Activated CD8-positive, alpha-beta memory T cell treated with anti-CD3 and anti-CD28 coated beads, Interleukin-2, amount 50 U/mL, for 48 hours (primary cell): ENCODE measurements at places on chromosomes 3 and 15.
A peak's percentile ranks its signal among the peaks of the same experiment; 100 is the strongest.

DNA sequence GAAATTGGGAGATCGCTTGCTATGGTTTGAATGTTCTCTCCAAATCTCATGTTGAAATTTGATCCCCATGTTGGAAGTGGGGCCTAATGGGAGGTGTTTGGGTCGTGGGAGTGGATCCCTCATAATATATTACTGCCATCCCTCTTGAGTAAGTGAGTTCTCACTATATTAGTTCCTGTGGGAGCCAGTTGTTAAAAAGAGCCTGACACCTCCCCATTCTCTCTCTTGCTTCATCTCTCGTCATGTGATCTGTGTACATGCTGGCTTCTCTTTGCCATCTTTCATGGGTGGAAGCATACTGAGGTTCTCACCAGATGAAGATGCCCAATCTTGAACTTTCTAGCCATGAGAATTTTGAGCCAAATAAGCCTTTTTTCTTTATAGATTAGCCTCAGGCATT is 43.0 kb upstream of the IL20RB start:
- no peak for DNase-seq

GRCh38 chr3:16150285-16150684 is 24.2 kb upstream of the GALNT15 start:
- DNase-seq: no peak

DNA sequence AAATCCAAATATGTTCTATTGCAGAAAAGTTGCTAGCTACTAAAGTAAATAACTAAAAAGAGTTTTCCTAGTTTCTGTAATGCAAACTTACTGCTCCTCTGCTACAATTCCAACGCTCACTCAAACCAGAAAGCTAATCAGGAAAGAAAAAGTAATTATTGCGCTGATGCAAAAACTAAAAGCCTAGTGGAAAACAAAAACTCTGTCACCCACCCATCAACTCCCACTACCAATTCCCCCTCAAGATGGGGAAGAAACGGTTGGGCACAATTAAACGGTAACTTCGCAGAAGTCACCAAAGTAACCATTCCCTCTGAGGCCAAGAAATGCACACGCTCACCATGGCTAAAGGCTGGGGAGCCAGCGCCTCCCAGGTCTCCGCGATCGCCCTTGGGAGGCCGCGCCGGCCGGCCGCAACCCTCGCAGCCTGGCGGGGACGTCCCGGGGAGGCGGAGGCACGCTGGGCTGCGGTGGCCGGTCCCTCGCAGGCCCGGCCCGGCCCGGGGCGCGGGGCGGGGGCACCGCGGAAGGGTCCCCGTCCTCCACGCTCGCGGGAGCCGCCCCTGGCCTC is 684 bp downstream of the SLTM start:
- DNase-seq: no peak

DNA sequence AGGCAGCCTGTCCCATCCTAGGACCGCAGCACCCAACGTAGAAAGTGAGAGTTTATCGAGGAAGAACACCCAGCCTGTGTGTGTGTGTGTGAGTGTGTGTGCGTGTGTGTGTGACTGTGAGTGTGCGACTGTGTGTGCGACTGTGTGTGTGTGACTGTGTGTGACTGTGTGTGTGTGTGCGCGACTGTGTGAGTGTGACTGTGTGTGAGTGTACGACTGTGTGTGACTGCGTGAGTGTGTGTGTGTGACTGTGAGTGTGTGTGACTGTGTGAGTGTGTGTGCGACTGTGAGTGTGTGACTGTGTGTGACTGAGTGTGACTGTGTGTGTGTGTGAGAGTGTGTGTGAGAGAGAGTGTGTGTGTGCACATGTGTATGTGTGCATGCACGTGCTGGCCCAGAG is 15.1 kb upstream of the DLL4 start:
- DNase-seq: no peak

DNA sequence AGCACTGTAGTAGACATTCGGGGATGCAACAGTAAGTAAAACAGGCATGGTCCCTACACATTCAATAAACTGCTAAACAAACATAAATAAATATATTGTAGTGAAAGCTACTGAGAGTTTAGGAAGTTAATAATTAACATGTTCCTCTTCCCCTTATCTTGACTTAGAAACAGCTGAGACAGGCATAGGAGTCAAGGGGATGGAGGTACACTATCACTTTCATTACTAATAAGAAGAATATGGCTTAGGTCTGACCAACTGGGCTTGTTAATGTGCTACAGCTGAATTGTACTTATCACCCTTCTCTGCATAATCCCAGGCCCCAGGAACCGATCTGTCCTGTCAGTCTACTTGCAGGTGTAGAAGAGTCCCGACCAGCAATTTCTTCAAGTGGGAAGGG is 116.3 kb upstream of the DAZL start:
- no peak for DNase-seq

GRCh38 chr15:50247819-50248655 is 17.5 kb downstream of the HDC start:
- peak; percentile 67 for DNase-seq

DNA sequence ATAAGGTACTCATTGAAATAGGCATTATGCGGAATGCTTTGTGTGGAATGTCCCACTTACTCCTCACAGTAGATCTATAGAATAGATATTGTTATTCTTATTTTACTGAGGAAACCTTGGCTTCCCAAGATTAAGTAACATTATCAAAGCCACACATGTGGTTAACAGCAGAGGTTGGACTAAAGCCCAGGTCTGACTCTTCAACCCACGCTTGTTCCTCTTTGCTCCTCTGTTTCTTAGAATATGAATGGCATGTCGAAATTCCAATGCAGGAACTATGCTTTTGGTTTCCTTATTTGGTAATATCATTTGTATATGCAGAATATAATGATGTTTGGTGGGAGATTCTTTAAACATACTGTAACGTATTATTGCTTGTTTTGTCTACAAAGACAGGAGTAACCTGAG is 818.8 kb upstream of the LMCD1 start:
- DNase-seq: no peak

GRCh38 chr3:80238606-80239005 is 470.8 kb upstream of the ROBO1 start:
- DNase-seq: no peak

GRCh38 chr3:88117683-88118082 is 32.1 kb upstream of the C3orf38 start:
- no peak for DNase-seq

DNA sequence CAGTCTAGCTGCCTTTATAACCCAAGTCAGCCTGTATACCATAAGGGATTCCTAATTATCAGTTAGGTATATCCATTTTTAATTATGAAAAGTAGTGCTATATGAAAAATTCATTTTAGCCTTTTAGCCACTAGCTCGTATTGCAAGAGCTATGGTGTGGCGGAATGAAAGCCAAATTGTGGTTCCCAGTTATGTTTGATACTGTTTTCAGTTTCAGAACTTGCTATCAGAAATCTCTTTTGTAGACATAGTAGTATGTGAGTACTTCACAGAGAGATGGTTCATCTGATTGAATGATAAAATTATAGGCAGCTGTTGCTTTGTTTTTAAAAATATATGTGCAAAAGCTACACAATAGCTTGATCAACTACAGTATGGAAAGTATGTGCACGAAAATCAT is 134.6 kb downstream of the SLC25A26 start:
- no peak for DNase-seq

- DNase-seq: no peak
Measured at GRCh38 chr15:95018888-95019545, 787.7 kb downstream of the MCTP2 start.

- DNase-seq: no peak
Measured at GRCh38 chr3:16447135-16447534, 66.4 kb downstream of the RFTN1 start.

DNA sequence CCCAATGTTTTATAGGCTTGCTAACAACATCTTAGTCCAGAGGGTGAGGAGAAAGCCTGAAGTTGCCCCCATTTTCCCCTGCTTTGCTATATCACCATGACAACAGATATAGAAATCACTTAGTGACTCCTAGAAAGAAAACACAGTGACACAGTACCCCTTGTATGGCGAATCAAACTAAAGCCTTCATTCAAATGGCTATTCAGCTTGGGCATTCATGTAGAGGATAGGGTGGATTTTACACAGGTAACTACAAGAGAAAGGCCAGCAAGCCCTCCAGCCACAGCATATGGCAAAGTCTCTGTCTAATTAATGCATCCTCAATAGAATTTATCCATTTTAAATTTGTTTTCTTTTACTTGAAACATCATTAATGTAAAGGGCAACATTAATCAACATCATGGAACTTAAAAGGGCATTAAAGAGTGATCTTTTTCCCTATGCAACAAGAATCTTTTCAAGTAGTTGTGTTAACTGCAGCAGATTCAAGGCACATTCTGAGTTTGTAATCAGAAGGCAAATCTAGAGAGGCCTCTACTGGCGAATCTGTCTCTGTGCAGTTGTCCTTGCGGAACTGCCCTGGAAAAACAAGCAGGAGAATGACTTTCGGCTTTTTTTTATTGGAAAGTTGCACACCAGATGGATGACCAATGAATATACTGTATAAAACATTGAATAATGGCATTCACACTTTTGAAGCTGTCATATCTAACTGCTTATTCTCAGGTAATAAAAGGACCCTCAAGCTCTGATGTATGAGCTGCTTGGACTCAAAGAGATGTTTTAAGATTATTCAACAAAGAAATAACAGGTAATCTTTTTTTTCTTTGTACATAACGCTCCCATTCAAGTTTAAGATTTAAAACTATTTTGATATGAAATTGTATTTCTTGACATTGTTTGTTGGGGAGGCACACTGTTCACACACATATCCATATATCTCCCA is 621.7 kb upstream of the AGTR1 start:
- DNase-seq: no peak

DNA sequence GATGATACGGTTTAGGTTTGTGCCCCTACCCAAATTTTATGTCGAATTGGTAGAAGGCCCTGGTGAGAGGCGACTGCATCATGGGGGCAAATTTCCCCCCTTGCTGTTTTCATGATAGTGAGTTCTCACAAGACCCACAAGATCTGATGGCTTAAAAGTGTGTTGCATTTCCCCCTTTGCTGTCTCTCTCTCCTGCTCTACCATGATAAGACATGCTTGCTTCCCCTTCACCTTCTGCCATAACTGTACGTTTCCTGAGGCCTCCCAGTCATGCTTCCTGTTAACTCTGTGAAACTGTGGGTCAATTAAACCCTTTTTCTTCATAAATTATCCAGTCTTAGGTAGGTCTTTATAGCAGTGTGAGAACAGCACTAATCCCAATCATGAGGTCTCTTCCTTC is 381.2 kb downstream of the RSL24D1 start:
- DNase-seq: no peak

- DNase-seq: no peak
Measured at GRCh38 chr3:27630885-27631284, 91.2 kb downstream of the EOMES start.

DNA sequence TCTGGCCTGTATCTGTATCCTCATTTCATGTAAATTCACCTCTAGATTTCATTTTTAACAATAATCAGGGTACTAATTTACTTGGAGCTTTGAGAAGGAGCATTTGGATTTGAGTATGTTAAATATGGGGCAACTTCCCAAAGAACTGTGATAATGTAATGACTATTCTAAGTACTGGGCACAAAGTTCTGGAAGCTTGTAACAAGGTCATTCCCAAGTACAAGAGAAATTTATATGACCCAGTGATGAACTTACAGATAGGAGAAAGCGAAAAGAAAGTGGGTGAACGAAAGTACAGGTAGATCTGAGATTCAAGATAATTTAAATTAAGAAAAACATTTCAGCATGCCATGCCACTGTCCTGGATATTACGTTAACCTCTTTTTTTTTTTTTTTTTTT is 93.8 kb downstream of the MYO5A start:
- DNase-seq: no peak

DNA sequence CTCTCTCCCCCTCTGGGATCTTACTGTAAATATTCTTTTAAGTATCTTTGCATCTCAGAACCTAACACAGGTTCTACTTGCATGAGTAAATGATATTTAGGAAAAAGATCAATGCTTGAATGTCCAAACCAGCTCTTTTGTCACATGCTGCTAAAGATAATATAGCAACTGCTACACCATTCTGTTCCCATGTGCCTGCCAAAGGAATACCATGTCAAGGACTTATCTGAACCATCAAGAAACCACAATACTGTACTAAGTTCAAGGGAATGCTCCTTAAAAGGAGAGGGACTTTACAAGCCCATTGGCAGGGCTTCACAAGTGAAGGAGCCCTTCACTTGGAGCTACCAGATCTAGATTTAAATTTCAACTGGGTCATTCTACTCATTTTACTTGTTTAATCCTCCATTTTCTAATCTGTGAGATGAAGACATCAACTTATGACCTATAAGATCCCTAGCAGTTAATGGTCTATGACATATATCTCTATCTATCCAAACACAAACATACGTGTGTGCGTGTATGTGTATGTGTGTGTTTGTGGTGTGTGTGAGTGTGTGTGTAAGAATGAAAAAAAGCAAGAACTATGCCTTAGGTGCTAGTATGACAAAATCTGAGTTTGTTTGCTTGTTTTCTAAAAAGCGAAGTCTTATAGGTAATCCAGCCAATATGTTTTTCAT is 13.0 kb upstream of the SEC62 start:
- no peak for DNase-seq

DNA sequence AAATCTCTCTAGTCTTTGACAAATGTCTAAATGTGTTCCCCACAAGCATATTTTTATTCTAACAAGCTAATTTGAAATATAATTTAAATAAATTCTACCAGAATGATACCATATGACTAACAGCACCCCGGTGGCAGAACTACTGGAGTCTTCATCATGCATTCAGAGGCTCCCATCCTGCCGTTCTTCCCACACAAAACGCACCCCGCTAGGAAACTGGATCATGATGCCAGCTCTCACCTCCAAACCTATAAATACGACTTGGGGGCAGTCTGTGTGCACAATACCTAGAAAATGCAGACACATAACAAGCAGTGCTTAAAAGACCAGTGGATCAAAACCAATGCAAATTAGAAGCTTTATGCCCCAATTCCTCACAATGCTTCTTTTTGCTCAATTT is 8.5 kb downstream of the HOMER2 start:
- DNase-seq: no peak

DNA sequence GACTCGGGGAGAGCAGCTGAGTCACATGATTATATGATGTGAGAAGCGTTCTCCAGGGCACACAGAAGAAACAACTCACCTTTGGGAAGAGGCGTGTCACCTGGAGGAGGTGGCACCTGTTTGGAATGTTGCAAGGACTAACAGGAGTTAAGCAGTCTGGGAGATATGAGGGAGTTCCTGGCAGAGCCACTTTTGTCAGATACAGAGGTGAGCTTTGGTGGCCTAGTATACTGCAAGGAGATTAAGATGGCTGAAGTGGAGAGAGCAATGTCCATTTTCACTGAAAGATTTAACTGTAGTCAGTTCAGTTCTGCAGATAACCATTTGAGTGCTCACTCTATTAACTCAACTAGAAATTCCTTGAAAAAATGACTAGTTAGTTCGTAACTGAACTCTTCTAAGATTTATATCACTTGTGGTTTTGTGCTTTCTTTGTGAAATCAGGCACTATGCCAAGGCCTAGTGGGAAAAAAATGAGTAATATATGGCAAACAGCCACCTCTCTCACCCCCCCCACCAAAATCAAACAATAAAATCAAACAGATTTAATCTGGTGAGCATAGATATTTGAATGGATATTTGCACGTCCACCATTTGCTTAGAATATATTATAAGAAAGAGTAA is 61.3 kb downstream of the CRYBG3 start:
- DNase-seq: no peak

GRCh38 chr3:61691466-61691865 is 130.1 kb downstream of the PTPRG start:
- DNase-seq: no peak

GRCh38 chr3:116067326-116067725 is 378.0 kb downstream of the LSAMP start:
- no peak for DNase-seq
